Natural killer cell treated with Interleukin-12 subunit alpha and Interleukin-12 subunit beta and Interleukin-15 and Interleukin-18, amount 100 ng/mL, for 72 hours (primary cell): ENCODE measurements at places on chromosomes 2 and 18. TPM values are rescaled to one million over a fixed set of nuclear protein-coding genes. Genes with fewer than 3 reads are reported as not detected.
A peak's percentile ranks its signal among the peaks of the same experiment; 100 is the strongest.

The HYCC2 gene
- 64.6 TPM for total RNA-seq

The ACKR3 gene
- 0.33 TPM for total RNA-seq

GRCh38 chr2:152577579-152577978 lies 139.7 kb downstream of the PRPF40A start:
- no peak for DNase-seq

DNA sequence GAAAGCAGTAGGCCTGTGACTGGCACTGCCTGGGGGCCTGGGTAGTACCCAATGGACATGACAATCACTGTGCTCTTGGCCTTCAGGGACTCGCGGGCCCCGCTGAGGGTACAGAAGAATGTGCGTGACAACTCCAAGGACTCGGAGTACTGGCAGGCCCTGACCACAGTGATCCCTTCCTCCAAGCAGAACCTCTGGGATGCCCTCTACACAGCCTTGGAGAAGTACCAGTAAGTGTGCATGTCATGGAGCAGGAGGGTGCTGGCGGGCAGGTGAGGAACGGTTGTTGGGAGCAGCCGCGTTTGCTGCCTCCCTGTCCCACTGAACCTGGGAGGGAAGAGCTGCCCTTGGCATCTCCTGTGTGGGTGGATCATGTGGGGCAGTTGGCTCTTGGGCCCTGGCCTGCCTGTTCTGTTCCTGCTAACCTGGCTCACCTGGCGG lies 23.3 kb downstream of the OTOF start:
- DNase-seq = no peak

DNA sequence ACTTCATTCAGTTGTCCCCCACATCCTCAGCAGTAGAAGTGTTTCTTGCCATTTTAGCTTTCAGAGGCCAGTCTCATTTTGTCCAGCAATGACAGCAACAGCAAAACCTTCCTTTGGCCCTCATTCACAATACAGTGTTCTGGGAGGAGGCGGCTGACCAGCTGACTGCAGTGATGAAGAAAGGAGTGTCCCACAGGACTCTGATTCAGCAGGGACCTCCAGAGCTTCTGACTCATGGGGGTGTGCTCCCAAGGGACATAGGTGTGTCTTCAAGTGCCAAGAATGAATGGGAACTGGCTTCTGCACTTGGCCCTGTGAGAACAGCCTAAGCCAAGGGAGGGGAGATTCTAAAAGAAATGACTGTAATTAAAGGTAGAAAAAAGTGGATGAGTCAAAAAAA lies 147.0 kb upstream of the PELI1 start:
- no peak for DNase-seq

DNA sequence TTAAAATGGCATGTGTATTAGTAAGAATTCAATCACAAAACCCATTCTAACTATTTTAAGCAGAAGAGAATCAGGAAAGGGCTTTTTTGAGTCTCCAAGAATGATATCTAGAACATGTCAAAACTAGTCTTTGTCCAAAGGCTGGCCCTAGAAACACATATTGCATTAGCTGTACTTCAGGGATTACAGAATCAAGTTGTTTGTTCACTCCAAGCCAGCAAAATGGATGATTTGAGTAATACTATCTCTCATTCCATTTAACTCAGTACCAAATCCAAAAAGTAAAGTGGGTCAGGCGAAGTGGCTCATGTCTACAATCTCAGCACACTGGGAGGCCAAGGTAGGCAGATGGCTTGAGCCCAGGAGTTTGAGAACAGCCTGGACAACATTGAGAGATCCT lies 41.3 kb downstream of the ATF2 start:
- DNase-seq = no peak

The COL5A2 gene
- total RNA-seq = 0.53 TPM

The NOSTRIN gene
- not detected for total RNA-seq

GRCh38 chr2:641164-641871 lies 35.9 kb downstream of the TMEM18 start:
- no peak for DNase-seq

The PIEZO2 gene
- total RNA-seq = not detected

- no peak for DNase-seq
Observed at GRCh38 chr2:158179660-158180059, 78.0 kb downstream of the UPP2 start.

The ALPP gene
- total RNA-seq = not detected

DNA sequence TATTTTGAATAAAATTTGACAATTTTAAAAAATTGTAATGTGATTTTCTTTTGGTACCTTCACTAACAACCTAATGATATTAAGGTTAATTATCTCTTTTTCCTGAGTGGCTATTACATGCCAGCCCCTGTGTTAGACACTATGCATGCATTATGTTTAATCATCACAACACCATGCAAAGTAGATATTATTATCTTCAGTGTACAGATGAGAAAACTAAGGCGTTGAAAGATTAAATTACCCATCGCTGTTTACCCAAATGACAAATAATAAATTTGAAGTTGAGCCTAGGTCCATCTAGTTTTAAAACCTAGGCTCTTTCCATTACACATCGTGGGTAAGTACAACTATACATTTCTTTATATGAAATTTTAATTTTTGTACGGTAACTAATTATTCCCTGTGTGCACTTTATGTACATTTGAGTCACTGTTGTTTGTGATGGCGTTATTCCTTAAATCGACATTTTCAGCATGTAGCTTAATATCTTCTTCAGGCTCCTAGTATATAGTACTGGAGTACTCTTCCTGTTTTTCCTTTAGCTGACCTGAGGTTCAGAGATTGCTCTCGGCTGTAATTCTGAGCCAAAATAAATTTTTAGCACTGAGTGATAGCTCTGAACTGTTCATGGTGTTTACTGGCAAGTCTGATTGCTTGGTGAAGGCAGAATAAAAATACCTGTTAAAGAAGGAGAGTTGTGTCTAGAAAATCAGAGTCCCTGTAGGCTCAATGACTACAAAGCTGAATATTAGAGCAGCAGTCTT lies 13.9 kb upstream of the MBD2 start:
- no peak for DNase-seq

- no peak for DNase-seq
Observed at GRCh38 chr18:9712611-9713010, 4.5 kb downstream of the RAB31 start.

The KCNS3 gene
- total RNA-seq = not detected

- DNase-seq = no peak
Observed at GRCh38 chr2:151826737-151827157, 1.5 kb downstream of the ARL5A start.

The REG3A gene
- total RNA-seq = not detected

DNA sequence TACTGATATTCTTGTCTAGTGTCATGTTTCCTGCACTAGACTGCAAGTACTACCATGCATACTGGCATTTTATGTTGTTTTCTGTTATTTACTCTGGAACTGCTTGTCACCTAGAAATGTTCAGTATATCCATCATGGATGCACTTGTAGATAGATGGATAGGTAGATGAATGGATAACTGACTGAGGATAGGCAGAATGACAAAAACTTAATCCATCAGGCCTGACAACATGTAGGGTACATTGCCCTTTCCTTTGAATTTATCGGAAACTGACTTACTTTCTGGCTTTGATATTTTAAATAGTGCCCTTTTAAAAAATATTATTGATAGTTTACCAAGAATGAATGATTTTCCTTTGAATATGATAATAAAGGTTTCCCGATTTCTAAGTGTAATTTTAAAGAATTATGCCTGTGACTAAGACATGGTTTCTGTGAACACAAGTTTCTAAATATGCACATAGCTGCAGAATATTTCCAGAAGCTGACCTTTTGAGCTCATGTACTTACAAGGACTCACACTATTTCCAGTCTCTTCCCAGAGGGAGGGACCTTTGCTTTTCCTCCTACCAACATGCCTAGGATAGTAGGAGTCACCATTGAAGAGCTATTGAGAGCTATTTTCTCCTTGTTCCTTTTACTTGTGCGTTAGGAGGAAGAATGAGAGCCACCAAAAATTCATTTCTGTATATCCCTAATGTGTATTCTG lies 81.3 kb downstream of the ANKRD12 start:
- no peak for DNase-seq

DNA sequence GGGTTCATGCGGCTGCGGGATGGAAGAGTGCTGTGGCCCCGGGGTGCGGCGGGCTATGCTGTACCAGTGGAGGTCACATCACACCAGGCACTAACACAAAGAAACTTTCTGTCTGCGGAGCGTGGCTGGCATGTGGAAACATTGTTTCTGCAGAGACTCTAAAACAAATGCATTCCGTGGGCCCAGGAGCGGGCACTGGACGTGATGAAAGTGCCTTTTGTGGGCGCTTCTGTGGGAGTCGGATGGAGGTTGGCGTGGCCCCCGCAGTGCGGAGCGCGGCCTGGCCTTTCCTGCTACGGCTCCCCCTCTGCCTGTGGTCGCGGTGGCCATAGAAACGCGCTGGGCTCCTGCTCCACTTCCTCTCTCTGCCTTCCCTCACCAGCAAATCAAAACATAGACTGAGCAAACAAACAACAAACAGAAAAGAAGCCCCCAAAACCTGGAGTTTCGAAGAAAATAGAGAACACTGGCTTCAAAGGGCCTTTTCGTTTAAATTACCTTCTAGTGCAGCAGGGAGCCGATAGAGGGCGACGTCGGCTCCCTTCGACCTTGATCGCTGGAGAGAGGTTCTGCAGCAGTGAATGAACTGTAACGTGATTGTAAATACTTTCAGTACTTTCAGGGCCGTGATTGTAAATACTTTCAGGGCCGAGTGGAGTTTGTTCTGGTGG lies 51.4 kb downstream of the KIF5C start:
- peak; percentile 67 for DNase-seq

GRCh38 chr2:30693821-30694281 lies 113.4 kb downstream of the CAPN13 start:
- no peak for DNase-seq

DNA sequence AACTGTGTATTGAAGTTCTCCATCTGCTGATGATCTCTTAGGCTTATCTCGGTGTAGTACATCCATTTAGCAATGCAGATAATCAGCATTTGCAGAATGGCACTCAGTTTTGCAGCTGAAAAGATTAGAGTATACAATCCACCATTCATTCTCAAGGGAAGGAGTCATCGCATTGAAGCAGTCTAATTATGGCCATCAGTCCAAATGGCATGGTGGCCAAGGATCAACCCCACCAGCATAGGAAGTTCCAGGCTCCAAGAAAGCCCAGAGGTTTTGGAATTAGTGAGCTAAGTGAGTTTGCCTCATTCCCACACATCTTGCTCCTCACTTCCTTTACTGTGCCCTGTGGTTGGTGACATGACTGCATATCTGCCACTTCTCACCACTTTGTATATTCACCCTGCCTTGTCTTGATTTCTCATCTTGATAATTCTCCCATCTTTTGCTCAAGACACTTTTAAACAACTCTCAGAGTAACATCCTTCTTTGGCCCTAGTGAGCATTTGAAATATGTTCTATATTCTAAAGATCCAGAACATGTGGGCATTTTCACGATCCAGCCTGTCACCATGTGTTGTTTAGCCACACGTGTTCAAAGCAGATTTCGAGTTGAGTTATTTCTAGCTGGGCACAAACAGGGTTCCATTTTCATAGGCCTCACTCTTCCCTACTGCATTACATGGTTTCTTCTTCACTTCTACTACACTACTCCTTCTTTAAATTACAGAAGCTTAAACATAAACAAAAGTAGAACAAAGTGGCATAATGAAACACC lies 1119.8 kb downstream of the TSN start:
- DNase-seq = no peak

DNA sequence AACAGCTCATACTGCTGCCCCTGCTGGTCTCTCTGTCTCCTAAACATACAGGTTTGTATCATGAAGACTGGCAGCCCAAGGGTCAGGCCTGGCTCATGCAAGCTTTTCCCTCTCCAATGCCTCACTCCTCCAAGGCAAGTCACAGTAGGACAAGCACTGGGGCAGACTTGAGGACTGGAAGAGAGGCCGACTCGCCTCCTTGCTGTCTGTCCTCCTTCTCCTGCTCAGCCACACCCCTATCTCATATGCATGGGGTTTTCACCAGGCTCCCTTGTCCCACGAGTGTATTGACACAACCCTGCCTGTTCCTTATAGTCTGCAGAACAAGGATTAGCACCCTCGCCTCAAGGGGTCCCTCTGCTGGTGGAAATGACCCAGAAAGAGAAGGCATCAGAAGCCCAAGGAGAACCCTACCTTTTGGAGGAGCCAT lies 223.7 kb downstream of the SOX11 start:
- DNase-seq = no peak

The HMSD gene
- 10.3 TPM for total RNA-seq

DNA sequence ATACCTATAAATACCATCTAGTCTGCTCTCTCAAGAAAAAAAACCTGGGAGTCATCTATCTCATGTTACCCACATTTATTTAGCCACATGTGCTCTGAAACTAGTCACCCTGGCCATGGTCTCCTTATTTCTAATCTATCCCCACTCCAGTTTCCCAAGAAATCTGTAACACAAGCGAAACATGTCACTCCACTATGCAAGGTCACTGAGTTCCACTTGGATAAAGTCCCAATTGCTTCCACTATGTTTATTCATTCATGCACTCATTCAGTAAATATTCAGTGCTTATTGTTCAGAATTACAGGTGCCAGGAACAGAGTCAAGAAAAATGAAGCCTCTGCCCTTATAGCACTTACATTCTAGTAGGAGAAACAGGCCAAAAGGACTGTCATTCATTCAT lies 369.4 kb upstream of the CYRIA start:
- no peak for DNase-seq

The CCDC74A gene
- total RNA-seq = 2.1 TPM

The VWC2L gene
- total RNA-seq = not detected

The APLF gene
- total RNA-seq = 2.0 TPM

The BOLL gene
- not detected for total RNA-seq

The HAAO gene
- not detected for total RNA-seq

DNA sequence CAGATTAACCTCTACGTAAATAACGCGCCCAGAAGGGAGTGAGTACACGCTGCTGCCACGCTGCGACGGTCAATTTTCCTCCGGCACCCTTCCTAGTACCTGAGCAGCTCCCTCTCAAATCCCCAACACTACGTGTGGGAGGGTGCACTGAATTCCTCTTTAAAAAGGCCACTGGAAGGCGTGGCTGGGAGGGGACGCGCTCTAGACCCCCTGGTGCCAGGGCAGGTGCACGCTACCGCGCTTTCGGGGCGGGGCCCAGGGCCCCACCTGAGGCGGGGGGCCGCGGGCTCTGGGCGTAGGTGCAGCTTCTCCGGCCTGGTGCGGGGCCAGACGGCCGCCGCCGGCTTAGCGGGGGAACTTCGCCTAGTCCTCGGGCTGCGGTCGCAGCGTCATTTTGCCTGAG lies 668 bp upstream of the ANKRD12 start:
- no peak for DNase-seq

The VAMP8 gene
- 160 TPM for total RNA-seq

DNA sequence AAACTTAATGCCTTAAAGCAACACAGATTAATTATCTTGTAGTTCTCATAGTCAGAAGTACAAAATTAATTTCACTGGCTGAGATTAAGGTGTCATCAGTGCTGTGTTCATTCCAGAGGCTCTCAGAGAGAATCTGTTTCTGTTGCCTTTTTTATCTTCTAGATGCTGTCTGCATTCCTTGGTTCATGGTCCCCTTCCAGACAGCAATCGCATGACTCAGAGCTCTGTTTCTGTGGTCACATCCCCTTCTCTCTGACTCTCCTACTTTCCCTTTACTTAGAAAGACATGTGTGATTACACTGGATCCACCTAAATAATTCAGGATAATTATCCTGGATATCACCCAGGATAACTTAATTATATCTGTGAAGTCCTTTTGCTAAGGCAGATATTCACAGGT lies 148.6 kb downstream of the MAIP1 start:
- DNase-seq = no peak

- no peak for DNase-seq
Observed at GRCh38 chr2:71846072-71846471, 301.6 kb downstream of the CYP26B1 start.

The ABCB11 gene
- total RNA-seq = not detected
